ENCODE measurements at places on chromosomes 3 and 15.

DNA sequence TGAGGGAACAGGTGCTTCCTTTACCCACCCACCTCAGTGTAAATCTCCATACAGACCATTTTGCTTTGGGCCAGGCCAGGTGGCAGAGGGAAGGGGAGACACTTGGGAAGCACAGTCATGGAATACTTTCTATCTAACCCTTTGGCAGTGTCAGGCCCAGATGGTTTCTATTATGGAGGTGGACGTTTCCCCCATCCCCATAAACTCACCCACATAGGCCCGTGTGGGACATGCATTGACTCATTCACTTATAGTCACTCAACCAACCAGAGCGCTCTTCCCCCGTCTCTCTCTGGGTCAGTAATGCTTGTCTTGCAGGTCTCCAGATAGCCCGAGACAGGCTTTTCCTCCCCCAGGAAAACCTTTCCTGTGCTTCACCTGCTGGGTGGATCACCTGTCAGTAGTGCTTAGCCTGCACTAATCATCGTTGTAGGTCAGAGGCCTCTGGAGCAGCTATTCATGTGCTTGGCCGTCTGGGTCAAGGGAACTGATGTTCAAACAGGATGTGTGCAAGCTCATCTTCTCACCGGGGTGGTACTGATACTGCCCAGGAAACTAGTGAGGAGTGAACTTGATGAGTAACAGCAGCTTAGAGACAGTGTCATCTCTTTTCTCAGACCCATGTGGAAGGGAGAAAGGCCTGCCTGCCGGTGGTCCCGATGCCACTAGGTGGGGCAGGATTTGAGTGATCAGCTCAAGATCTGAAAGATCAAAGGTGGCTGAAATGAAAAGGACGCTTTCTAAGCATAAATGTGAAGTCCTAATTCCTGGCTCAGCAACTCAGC, 67.1 kb downstream of the CEMIP start:
- no peak for DNase-seq

DNA sequence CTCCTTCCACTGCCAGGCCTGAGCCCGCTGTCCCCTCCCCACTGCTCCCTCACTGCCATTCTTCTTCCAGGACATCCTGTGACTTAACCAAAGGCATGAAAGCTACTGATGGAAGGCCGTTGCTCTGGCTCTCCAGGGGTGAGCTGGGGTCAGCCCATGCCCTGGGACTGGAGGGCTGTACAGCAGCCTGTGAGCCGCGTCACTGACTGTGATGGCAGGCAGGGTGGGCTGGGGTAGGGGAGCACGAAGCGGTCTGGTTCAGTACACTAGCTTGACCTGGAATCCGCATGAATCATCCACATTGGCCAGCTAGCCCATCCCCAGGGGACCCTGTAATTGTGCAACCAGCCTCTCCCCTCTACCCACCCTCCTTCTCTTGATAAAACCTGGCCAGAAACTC, 30.8 kb downstream of the CORO2B start:
- DNase-seq: no peak

DNA sequence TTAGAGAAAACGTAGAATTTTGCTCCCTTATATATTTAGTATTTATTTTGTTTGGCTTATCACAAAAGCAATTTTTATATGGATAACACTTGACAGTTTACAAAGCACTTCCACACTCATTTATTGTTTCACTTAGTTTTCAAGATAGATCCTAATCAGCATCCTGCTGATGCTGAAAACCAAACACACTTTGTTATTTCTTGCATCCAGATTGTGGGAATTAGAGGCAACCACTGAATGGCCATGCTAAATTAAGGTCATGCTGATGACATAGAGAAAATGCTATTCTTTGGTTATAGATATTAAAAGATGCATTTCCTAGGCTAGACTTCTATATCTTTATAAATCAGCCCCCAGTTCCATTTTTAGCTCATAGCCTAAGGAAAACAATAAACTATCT, 474.1 kb upstream of the KCNMB2 start:
- DNase-seq: no peak

- DNase-seq: no peak
Measured at GRCh38 chr15:34147371-34148140, 45.7 kb downstream of the PGBD4 start.

DNA sequence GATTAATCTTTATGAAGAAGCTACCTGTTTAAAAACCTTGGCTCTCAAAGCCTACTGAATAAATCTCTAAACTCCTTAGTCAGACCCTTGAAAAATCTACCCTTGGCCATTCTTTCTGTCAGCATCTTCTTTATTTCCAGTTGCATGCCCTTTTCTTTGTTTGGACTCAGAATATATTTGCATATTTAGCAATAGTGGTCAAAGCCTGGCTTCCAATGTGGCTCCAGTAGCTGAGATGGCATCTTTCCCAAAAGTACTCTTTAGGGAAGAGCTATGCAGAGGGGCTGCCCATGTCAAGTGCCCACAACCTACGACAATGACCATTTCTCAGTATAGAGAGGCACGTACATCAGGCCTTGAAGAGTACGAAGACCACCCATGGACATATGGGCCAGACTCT, 47.2 kb downstream of the TLNRD1 start:
- no peak for DNase-seq

DNA sequence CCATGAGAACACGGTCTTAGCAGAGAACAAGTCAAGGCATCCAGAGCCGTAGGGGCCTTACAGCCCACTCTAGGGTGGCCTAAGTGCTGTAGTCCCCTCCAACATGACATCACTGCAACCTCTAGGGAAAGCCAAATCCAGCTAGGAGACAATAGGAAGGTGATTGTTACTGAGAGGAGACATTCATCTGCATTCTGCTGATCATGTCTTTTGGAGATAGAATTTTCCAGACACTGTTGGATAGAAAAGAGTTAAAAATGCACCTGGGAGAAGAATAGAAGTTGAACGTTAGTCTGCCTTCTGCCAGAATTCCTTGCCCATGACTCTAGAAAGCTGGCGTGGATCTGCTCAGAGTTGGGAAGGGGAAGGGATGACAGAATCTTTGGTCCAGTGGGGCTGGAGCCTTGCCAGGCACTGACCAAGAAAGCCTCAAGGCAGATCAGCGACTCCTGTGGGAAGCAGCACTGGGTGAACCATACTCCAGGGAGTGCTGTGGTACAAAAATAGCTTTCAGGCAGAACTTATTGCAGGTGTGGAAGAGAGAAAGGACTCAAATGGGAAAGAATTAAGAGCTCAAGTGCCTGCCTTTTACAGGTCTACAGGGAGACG, 44.8 kb upstream of the RAF1 start:
- no peak for DNase-seq

DNA sequence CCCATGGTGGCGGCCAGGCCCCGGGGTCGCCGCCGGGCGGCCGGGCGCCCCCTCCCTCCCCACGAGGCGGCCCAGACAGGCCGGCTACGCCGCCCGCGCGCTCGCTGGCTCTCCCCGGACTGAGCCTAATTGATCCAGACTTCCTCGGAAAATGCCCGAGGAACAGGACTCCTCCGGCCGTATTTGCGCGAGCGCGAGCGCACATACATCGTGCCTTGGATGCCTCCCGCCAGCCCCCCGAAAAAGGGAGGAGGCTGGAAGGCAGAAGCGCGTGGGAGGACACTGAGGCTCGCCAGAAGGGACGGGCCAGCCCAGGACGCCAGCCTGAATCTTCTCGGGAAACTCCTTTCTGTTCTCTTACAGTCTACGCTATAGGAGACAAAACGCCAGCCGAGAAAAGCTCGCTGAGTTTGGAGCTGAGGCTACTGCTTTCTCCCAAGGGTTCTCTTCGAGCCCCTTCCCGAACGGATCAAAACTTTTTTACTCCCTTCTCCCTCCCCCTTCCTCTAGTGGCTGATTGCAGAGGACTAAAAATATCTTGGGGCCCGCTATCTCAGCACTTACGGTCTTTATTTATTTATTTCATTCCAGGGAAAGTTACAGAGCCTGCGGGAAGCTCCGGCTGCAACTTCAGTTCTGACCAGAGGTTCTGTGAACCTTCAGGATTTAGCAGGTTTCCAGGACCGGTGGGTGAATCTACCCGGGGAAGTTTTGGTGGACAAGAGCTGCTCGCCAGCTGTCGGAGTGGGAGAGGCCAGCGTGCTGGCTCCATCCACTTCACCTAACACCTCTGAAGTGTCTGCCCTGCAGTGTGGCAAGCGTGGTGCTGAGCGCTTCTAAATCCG, at the start of gene PDZRN3:
PDZRN3 (minus strand) TSS at position 121 of the 845 bp plus-strand sequence.
- DNase-seq: no peak

DNA sequence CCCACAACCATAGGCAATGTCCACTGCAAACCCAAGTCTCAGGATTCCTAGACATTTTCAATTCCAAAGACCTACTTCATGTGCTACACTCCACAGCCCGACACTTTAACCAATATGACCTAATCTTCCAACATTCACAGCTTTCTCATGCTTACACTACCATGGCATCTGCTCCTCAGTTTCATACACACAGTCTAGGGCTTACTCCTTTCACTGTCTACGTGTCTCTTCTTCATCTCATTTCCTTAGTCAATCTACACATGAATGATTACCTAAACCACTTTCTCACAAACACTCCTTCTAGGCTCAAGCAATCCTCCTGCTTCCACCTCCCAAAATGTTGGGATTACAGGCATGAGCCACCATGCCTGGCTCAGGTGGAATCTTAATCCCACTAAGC, 106.3 kb downstream of the STAG1 start:
- DNase-seq: no peak

Data from NCI-H774 (cell line).